Stimulated activated CD8-positive, alpha-beta memory T cell treated with anti-CD3 and anti-CD28 coated beads, Interleukin-7, amount 100 ng/mL, for 1 hour (primary cell): ENCODE measurements at places on chromosomes 3 and 15.

- no peak for DNase-seq
These were observed 552.9 kb upstream of the SUCLG2 start for GRCh38 chr3:68207327-68207726.

GRCh38 chr3:47874913-47875312 lies 72.0 kb downstream of the DHX30 start:
- no peak for DNase-seq

DNA sequence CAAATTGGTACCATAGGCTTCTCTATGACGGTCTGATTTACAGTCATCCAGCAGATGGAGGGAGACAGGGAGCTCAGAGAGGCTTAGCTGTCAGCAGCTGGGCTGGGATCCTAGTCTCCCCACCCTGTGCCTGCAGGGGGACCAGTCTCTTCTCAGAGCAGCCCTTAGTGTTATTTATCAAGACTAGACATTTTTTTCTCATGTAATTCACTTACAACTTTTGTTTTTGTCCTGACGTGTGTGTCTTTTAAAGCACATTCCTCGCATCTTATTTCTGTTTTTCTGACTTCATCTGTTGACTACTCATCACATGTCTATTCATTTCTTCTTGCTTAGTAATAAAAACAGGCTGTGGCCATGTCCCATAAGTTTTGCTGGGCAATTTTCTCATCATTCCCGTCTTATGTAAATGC lies 116.1 kb downstream of the KLF13 start:
- no peak for DNase-seq

DNA sequence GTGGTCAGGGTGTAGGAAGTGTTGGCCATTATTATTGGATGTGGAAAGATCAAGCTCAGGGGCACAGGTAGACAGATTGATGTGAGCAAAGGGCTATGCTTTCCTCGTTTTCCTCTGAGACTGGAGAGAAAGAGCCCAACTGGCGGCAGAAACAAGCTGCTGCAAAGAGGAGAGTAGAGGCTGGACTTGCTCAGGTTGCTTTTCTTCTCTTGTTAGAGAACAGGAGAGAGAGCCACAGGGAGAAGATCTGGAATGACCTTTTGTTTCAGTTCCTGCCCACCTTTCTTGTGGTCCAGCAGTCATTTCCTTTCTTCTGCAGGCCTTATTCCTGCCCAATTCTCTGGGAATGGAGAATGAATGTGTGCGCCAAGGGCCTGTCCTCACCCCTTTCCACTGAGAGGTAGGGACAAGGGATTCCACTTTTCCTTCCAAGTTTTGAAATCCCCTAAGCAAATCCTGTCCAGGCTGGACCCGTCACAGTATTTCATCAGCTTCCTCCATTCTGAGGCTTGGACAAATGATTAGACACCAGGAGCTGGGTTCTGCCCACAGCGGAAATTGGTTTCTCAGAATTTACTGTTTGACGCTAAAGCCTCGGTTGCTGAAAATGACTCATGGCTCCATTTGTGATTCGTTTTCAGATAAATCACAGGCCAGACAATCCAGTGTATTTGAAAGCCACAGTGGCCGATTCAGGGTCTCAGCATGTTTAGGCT lies 16.1 kb downstream of the ZNF80 start:
- DNase-seq, result no peak

GRCh38 chr3:186691676-186692075 lies 25.5 kb upstream of the KNG1 start:
- no peak for DNase-seq

GRCh38 chr3:59775106-59775505 lies 725.3 kb upstream of the CFAP20DC start:
- no peak for DNase-seq

DNA sequence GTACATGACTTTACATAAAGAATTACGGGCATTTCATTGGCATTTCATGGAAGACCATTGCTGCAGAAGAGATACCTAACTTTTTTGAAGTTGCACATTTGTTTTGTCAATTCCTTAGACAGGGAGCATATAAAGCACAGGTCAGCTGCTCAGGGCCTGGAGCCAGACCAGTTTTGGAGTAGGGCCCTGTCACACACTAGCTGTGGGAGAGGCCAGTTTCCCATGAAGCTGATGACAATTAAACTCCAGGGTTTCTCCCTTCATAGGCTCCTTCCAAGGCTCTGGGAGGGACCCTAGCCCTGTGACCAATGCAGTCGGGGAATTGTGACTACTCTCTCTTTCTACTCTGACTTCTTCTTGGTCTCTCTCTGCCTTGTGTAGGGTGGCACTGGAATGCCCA lies 107.3 kb upstream of the SELENOK start:
- DNase-seq, result no peak

GRCh38 chr3:194489736-194490612 lies 3.2 kb upstream of the ATP13A3 start:
- no peak for DNase-seq

DNA sequence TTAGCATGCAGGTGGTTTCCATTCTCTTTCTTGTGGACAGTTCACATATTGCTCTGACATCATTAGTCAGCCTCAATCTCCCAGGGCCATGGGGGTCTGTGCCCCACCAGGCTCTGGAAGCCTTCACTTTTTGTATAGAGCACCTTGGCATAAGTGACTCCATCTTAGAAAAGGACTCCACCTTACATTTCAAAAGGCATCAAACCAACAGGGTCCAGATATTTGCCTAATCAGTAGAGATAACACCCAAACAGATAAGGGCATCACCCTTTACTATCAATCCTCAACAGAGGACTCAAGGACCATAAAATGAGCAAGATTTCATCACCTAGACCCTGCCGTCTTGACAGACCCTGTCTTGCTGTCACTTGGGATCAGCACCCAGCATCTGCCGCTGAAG lies 35.7 kb upstream of the LCTL start:
- DNase-seq, result no peak

- DNase-seq, result no peak
These were observed 203.6 kb downstream of the ROBO1 start for GRCh38 chr3:79564192-79564591.

DNA sequence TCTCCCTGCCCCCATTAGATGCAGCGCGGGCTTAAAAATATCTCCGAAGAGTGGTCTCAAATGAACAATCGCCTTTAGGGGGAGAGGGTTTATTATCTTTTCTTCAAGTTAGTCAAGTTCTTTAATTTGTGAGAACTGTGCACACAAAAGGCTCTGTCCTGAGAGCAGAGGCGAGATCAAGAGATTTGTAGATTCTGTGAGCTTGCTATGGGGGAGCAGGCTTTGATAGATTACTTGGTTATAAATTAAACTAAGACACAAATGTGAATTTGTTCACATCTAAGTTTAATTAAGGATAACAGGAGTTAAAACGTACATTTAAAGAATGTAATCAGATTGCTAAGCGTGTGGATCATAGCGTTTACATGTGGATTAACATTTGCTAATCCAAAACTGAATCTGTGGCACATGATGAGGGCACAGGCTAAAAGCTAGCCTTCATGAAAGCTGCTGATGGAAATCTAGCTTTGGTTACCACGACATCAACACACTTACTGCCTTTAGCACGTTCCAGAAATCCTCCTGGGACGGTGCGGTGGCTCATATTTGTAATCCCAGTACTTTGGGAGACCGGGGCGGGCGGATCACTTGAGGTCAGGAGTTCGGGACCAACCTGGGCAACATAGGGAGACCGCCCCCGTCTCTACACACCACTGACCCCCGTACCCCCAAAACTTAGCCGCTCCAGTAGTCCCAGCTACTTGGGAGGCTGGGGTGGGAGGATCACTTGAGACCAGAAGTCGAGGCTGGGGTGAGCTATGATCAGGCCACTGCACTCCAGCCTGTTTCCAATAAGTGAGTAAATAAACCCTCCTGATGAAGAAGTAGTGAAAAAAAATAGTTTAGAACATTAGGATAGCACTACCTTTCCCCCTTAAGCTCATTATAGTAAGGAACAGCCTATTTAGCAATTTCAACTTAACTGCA lies 1.0 kb upstream of the PRTG start:
- no peak for DNase-seq

GRCh38 chr3:13046569-13047274 lies 26.5 kb downstream of the IQSEC1 start:
- DNase-seq, result no peak

DNA sequence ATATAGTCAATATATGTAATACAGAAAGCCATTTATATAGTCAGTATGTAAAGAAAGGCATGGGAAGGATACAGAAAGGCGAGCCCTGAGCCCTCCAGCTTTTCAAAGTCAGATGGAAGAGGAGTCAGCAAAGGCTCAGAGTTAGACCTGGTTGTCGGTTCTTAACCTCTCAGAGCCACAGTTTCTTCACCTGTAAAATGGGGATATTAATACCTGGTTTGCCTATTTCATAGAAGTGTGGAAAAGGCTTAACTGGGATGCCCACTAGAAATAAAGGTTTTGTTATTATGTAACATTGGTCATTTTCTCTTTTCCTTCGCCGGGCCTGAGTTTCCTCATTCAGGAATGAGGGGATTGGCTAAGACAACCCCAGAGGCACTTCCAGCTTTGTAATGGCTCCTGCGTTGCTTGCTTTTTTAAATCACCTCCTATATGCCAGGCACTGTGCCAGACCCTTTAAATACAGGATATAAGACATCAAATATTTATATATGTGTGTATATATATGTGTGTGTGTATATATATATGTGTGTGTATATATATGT lies 2.4 kb downstream of the CRELD1 start:
- no peak for DNase-seq

DNA sequence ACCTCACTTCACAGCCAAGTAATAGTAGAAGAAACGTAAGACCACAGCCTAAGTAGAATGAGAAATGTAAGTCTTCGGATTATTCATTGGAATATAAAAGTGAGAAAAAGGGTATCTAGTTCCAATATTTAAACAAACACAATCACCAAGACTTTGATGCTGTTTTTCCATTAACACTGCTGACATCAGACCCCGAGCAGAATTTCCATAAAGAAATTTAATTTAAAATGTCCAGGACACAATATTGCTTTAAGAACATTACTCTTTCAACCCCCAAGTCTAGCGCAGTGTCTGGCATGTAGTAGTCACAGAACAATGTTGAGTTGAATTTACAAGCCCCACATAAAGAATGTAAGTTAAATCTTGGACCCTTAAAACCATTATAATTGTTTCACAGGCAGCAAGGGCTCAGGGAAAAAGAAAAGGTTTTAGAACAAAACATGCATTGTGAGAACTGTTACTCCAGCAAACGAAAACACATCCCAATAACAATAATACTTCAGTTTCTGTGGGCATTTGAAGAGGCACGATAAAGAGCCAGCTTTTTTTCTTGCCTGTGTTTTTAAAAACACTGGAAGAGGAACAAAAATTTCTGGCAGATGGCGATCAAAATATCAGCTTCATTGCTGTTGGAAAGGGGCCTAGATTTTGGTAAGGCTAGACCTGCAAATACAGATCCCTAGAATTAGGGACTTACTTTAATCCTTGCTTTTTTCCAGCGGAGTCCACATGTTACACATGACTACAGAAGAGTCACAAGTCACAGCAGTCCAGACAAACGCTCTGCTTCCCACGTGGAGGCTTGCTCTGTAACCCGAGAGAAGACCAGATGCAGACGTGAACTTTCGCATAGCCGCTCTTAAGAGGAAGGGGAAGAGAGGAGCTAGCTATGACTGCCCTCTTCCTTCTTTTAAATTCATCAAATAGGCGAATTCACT lies 77.9 kb upstream of the IGSF10 start:
- DNase-seq, result no peak

DNA sequence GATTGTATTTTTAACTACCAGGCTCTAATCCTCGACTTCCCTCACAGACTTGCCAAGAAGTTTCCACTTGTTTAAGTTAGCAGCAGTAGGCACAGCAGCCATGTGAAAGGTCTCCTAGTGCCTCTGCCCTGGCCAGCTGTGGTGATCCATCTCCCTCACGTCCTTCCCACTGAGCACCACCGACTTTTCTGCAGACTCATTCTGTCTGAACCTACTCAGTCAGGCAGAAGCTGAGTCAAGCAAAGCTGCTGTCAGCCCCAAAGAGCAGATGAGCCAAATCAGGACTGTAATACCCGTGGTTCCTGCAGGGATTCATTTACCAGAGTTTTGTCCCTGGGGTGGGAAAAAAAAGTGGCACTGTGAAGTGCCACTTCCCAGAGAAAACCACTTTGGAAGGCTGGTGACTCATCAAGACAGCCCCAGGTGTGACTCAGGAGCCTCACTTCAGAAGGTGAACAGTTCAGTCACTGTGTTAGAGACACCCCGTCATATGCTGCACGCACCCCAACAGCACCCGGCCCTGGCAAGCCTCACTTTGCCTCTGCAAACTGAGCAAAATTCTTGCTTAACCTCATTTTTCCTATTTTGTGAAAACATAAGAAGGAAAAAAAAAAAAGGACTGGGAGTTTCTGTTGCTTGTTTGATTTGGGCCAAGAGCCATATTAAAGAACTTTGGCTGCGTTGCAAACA lies 76.0 kb downstream of the WWTR1 start:
- DNase-seq, result no peak

DNA sequence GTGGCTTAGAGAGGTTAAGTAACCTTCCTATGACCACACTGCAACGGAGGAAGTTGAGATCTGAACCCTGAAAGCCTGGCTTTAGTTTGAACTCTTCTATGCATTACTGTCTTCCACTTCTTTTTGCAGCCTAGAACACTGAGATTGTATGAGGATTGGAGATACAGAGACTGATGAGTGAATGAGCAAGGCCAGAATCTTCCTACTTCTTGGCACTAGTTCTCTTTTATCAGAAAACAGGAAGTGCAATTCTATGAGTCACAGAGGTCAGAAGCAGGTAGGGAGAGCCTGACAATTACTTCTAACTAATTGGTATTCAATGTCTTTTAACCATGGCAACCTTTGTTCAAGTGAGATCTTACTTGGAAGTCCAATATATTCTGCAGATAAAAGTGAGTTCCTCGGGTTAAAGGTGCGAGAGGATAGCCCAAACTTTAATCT lies 219.0 kb downstream of the SHQ1 start:
- no peak for DNase-seq

- no peak for DNase-seq
These were observed 15.6 kb downstream of the RCCD1 start for GRCh38 chr15:90970274-90970673.

DNA sequence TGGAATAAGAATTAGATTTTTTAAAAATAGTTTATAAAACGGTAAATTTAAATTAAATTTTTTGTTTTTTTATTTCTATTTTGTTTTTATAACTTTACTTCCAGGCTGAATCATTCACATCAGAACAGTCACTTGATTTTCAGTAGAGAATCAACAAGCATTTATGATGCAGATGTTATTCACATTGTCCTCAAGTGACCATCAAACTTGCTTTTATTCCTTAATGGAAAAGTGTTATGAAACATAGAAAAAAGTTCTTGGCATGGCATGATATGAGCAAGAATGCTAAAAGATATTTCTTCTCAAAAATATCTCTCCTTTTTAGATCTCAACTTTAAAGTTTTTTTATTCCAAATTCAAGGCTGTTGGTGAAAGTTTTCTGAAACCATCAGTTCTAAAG lies 70.9 kb upstream of the TGFBR2 start:
- no peak for DNase-seq

DNA sequence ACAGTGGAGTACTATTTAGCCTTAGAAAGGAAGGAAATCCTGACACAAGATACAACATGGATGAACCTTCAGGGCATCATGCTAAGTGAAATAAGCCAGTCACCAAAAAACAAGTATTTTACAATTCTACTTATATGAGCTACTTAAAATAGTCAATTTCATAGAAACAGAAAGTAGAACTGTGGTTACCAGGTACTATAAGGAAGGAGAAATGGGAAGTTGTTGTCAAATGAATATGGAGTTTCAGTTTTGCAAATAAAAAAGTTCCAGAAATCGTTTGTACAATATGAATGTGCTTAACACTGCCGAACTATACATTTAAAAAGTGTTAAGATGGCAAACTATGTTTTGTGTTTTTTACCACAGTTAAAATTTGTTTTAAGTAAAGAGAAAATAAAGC lies 26.8 kb downstream of the TRANK1 start:
- no peak for DNase-seq

- DNase-seq, result no peak
These were observed 65.2 kb downstream of the MTHFS start for GRCh38 chr15:79831604-79832003.

- no peak for DNase-seq
These were observed at the start of gene ERC2 for GRCh38 chr3:56468184-56469106. Gene ERC2, minus strand, starts transcription at chr3:56468467.
